ENCODE measurements at places on chromosomes 11 and 22. TPM values are rescaled to one million over a fixed set of nuclear protein-coding genes. Genes with fewer than 3 reads are reported as not detected.

PHLDB1 gene
- total RNA-seq: 10.2 TPM

ZC3H12C gene
- total RNA-seq: 9.0 TPM

MMP13 gene
- total RNA-seq: not detected

CARD16 gene
- 2.2 TPM for total RNA-seq

PTPRJ gene
- 1.9 TPM for total RNA-seq
